Activated CD4-positive, CD25-positive, alpha-beta regulatory T cell treated with anti-CD3 and anti-CD28 coated beads, Interleukin-2, amount 50 U/mL, for 72 hours (primary cell): ENCODE measurements at places on chromosomes 11 and 22.

GRCh38 chr11:74024261-74025029 lies 15.6 kb upstream of the UCP3 start:
- no peak for DNase-seq

DNA sequence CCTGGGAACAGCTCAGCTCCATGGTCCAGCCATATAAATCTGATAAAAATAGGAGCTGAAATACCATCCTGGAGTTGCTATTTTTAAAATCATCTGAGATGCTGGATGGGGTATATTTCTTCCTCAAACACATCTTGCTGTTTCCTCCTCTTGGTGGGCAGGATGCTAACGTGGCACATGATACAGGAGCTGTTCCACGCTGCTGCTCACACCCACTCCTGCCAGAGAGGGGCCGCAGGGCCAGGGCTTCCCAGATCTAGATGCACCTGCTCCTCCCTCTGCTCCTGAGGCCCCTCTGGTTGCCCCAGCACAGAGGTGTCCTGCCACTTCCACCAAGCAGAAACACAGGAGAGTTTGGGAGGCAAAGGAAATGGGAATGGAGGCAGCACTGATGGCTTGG lies 3.3 kb upstream of the ST3GAL4 start:
- DNase-seq: no peak

DNA sequence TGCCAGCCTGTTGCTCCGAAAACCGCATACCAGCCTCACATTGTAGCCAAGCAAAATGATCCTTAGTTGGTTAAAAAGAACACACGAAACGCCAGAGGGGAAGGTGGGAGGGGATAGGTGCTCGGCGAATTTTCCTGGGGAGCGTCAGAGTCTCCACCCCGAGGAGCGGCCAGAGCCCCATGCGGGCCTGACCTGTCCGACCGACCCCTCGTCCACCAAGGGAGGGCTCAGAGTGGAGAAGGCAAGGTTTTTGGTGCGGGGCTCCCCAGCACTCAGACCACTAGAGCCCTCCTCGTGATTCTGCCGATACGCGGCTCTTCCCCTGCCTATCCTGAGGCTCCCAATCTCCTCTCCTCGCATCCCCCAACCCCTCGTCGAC lies 39.6 kb downstream of the DIXDC1 start:
- no peak for DNase-seq

- DNase-seq: no peak
Observed at GRCh38 chr22:36171941-36172340, 11.4 kb upstream of the APOL3 start.

GRCh38 chr11:68680541-68681231 lies 3.7 kb upstream of the GAL start:
- no peak for DNase-seq

GRCh38 chr11:117219001-117219400 lies 12.9 kb downstream of the PCSK7 start:
- no peak for DNase-seq

DNA sequence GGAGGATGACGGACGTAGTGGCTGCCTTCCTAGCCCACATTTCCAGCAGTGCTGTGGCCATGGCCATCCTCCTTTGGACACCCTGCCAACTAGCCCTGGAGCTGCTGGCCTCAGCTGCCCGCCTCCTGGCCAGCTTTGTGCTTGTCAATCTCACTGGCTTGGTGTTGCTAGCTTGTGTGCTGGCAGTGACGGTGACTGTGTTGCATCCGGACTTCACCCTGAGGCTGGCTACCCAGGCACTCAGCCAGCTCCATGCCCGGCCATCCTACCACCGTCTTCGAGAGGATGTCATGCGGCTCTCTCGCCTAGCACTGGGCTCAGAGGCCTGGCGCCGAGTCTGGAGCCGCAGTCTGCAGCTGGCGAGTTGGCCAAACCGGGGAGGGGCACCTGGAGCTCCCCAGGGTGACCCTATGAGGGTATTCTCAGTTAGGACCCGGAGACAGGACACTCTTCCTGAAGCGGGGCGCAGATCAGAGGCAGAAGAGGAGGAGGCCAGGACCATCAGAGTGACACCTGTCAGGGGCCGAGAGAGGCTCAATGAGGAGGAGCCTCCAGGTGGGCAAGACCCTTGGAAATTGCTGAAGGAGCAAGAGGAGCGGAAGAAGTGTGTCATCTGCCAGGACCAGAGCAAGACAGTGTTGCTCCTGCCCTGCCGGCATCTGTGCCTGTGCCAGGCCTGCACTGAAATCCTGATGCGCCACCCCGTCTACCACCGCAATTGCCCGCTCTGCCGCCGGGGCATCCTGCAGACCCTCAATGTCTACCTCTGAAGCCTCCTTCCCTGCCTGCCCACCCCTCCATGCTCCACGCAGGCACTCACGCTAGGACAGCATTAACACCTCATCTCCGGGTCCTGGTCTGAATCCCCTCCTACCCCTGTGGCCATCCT lies 1.6 kb downstream of the RNF26 start:
- DNase-seq: peak; percentile 27

- DNase-seq: no peak
Observed at GRCh38 chr22:37907036-37907954, 1.2 kb downstream of the MICALL1 start.

DNA sequence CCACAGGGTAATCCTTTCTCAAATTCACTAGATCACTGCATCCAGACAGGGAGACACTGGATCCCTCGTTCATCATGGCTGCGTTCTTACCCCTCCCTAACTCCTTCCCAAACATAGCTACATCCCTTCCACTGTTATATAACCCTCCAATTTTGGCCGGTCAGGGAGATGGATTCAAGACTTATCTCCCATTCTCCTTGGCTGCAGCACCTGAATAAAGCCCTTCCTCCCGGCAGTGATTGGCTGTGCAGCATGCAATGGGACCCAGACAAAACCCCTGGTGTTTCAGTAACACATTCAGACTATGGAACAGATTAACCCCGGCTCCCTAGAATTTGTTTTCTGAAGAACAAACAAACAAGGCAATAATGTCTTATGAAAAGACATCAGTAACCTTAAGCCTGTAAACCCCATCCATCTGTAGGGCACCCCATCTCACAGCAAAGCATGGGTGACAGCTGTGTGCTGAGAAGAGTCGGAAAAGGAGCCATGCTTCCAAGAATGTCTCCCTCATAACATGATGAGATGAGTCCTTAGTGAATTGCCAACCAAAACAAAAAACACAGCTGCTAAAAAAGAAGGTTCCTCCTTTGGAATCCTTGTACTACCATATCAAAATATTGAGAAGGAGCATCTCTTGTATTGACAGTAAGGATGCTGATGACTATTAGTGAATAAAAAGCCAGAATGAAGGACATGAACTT lies 5.0 kb downstream of the MIF start:
- DNase-seq: no peak

GRCh38 chr11:969651-970205 lies 44.1 kb downstream of the AP2A2 start:
- DNase-seq: no peak

- DNase-seq: no peak
Observed at GRCh38 chr22:25465949-25466348, 98.5 kb upstream of the GRK3 start.

DNA sequence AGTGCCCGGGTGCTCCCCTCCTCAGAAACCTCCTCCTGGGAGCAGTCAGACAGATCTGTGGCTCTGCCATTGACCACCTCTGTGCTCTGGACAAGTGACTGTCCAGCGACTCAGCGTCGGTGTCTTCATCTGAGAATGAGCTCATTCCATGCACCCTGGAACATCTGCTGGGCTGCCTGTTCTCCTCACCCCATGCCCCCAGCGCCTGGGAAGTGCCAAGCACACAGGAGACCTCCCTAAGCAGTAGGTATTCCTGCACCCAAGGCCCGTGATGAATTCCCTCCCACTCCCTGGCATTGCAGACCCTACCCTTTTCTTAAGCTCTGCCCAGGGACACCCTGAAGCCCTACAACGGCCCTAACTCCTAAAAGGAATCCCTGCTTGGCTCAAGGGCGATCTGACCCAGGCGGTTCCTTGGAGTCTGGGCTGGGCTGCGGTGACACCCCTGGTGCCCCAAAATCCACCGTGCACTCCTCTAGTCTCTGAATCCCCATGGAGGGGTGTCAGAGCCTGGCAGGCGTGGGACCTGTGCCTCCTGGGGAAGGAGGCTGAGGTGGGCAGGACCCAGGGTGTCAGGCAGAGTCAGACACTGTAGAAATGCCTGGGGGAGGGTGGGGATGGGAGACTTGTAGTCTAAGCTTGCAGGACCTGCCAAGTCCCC lies 92.0 kb downstream of the CEP164 start:
- DNase-seq: no peak

DNA sequence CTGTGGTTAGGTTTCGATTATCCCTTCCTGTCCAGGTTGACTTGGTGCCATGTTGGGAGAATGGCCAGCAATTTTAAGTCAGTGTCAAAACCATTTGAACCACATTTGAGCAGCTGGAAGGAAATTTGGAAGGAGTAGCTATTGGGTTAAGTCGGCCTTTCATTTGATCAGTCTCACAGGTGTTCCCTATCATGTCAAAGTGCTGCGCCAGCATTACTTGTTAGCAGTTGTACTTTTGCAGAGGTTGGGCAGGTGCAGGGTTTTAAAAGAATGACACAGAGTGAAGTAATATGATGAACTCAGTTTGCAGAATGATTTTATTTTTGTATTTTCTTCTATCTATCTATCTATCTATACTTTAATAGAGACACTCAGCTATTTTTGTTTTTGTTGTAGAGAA lies 6.4 kb upstream of the TYMP start:
- no peak for DNase-seq

GRCh38 chr11:112826788-112827187 lies 134.4 kb upstream of the NCAM1 start:
- no peak for DNase-seq

GRCh38 chr11:117583063-117583801 lies 213.8 kb downstream of the DSCAML1 start:
- no peak for DNase-seq

- no peak for DNase-seq
Observed at GRCh38 chr22:23369054-23369685, 188.9 kb downstream of the BCR start.

DNA sequence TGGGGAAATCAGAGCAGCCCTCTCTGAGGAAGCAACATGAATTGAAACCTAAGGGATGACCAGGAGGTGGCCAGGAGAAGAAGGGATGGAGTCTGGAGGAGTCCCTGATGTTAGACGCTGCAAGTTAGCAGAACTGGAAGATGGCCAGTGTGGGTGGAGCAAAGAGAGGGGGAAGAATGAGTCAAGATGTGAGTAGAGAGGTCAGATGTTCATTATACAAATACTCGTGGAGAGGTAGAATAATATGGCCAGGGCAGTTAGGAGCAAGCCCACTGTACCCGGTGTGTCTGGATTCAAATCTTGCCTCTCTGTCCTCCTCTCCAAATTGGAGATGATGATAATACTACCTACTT lies 242.0 kb downstream of the TENM4 start:
- no peak for DNase-seq

DNA sequence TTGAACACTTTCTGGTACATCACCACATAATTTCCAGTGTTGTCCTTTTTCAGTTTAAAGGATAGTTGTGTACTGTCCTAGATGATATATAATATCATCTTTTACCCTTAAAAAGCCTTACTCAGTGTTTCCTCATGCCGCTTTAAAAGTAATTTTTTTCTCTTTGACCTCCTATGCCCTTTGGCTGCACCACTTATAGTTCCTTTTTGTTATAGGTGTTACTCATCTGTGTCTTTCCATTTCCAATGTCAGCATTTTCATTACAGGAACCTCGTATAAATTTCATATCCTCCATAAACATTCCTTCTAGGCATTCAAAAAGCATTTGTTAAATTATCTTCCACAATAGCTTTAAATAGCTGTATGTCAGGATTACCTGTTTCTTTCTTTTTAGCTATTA lies 40.8 kb downstream of the USP47 start:
- no peak for DNase-seq

GRCh38 chr11:64157631-64158394 lies 8.1 kb downstream of the MACROD1 start:
- no peak for DNase-seq

DNA sequence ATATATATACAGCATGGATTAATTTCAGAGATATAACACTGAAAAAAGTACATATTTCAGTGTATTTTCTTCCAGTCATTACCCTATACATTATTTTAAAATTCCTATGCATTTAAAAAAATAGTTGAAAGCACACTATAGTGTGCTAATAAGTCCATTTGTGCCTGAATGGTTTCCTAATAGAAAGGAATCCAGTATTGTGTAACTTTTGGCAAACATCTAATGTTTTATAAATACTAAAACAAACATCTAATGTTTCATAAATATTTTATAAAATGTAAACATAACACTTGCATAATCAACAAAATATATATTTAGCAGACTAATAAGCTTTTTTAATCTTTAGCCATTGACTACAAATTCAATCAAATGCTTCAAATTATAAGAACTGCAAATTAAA lies 126.6 kb upstream of the FIBIN start:
- DNase-seq: no peak

GRCh38 chr11:63888170-63889086 lies 28.5 kb downstream of the RCOR2 start:
- peak; percentile 58 for DNase-seq

DNA sequence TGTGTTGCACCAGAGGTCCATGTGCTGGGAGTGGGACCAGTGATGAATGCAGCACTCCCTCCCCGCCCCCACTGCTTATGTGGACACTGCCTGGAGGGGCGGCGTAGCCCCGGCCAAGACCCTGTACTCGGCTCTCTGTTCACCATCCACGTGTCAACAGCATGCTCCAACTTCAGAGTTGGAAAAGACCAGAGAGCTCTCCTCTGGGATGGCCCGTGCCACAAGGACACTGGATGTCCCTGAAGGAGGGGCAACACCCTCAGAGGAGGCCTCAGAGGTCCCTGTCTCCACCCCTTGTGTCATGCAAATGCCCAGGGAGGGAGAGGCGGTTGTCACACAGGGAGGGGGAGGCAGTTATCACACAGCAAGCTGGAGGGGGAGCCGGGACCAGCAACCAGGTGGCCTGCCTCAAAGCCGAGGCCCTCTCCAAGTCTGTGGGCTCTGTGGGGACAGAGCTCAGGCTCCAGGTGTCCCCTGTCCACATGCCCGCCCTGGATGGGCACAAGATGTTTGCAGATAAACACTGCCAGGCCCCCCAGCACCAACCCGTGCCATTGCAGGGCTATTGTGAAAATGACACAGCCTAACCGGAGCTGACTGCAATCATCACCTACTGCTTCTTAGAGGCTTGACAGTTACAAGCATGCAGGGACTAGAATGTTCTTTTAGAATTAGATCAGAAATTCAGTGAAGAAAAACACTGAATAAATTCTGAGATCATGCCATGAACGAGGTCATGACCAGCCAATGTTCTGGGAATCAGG lies 121.1 kb downstream of the PHF21B start:
- DNase-seq: no peak

- DNase-seq: no peak
Observed at GRCh38 chr11:69637941-69638871, 2.8 kb upstream of the CCND1 start.

DNA sequence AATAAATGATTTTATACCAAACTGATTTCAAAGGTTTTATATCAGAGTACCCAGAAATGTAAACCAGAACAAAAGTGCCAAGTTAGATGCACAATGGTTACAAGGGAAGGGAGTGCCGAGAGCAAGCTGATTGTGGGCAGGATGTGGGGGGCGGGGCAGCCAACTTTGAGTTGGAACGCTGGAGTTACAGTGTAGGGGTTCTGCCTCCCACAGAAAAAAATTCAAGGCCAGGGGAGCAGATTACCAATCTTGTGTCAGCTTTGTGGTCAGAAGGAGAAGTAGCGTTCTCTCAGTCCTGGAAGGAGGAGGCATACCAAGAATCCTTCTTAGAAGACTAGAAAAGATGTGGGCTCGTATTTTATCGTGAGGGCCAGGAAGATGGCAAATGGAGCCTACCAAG lies 15.9 kb upstream of the POU2AF2 start:
- no peak for DNase-seq
